ENCODE measurements at places on chromosomes 3 and 15.

- DNase-seq, result peak; percentile 7
Observed at GRCh38 chr15:33584797-33585196, 274.0 kb downstream of the RYR3 start.

DNA sequence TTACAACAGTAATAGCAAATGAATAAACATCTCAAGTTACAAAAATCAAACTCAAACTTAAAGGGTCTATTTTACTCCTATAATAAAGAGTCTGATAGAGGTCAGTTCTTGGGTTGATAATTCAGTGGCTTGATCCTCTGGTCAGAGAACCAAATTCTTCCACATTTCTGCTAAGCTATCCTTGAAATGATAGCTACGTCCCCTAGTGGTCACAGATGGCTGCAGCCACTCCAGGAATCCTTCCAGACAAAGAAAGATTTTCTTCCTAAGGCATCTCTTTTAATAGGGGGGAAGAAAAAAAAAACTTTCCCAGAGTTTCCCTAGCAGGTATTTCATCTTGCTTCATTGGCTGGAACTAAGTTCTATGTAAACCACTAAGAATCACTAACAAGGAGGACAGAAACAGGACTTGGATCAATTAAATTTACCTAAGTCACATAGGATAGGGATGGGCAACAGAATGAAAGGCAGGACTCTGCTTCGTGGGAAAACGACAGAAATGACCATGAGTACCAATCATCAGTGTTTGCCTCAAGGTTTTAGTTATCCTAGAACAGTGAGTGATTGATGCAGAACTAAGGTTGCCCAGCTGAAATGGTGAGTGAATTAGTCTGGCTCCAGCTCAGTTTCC lies 160.7 kb downstream of the STAC start:
- peak; percentile 15 for DNase-seq

DNA sequence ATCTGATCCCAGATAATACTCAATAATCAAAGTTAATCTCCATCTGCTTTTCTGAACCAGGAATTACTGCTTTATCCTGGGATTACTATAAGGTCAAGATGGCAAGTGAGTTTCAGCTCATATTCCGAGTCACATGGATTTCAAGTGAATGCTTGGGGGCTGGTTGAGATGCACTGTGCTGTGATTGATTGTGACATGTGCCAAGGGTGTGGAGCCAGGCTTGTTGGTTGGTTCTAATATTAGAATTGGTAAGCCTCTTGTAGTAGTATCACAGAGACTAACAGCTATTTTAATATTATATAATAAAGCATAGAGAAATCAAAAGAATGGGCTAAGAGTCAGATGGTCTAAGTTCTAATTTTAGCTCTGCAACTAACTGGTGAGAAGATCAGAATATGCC lies 74.2 kb upstream of the ICE2 start:
- no peak for DNase-seq

GRCh38 chr15:82849556-82850512 lies 40.4 kb downstream of the WHAMM start:
- peak; percentile 35 for DNase-seq

DNA sequence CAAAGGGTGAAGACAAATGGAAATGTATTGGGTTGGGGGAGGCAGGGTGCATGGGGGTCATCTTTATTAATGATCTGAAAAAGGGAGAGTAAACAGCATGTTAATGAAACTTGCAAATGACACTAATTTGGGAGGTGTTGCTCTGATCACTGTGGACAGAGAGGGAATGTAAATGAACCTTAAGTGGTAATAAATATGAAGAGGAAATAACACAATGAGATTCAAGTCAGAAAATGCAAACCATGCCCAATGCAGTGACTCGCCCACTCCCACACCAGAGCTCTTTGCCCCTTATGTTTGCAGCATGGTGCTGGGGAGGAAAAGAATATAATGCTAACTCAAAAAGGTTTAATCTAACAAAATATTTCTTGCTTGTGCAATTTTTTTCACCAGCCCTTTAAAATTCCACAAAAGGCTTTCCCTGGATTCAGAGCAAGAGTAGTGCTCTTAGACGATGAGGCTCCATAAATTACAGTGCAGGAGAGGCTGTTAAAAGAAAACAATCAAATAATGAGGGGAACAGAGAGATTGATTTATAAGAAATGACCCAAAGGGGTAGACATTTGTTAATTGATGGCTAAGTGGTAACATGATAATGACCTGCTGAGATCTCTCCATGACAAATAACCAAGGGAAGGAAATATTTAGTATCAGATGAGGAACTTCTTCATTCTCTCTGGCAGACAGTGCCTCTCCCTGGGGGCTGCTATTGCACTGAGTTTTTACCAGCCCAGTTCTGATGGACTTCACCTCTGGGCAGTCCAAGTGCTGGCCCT lies 210.0 kb upstream of the PPP2R3A start:
- no peak for DNase-seq

- DNase-seq, result no peak
Observed at GRCh38 chr3:112092496-112093179, 6.4 kb downstream of the C3orf52 start.

DNA sequence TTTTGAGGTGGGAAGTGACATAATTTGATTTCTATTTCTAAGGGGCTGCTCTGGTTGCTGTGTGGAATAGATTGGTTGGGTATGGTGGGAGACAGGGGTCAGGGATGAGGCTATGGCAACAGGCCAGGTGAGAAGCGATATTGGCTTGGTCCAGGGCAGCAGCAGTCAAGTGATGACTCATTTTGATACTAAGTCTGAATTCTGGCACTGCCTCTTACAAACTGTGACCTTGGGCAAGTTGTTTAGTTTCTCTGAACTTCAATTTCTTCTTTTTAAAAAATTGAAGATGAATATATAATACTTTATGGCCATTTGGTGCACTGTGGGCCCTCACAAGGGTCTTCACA lies 40.4 kb upstream of the CLSTN2 start:
- DNase-seq, result no peak
